Thyroid gland (tissue), 4 donors: ENCODE measurements at places on chromosomes 16 and 17. TPM values are rescaled to one million over a fixed set of nuclear protein-coding genes. Genes with fewer than 3 reads are reported as not detected.

Gene FAAP100
- 24.1 TPM for total RNA-seq

Gene GINS2
- 1.2 TPM for total RNA-seq

Gene NT5M
- 2.7 TPM for total RNA-seq

Gene CNEP1R1
- 12.1 TPM for total RNA-seq

GRCh38 chr17:6454495-6455320 is 10.5 kb downstream of the PIMREG start:
- H3K36me3 ChIP-seq, result no peaks in the 10 kb centered on the region
- peak overlapping the region; percentile 44 for H3K27ac ChIP-seq
- H3K27me3 ChIP-seq, result no peaks in the 10 kb centered on the region
- DNase-seq, result no peak
- peaks cover 7% of the 10 kb centered on the region for H3K4me1 ChIP-seq

GRCh38 chr16:86011532-86011931 is 112.6 kb downstream of the IRF8 start:
- DNase-seq, result no peak
- no peaks in the 10 kb centered on the region for H3K27me3 ChIP-seq
- no peak overlapping the region for H3K4me3 ChIP-seq
- no peak overlapping the region for H3K27ac ChIP-seq
- H3K36me3 ChIP-seq, result no peaks in the 10 kb centered on the region

- H3K4me1 ChIP-seq, result peaks cover under 1% of the 10 kb centered on the region
- H3K27ac ChIP-seq, result no peak overlapping the region
- DNase-seq, result no peak
- no peaks in the 10 kb centered on the region for H3K27me3 ChIP-seq
- no peaks in the 10 kb centered on the region for H3K36me3 ChIP-seq
These were observed 58.5 kb downstream of the XYLT1 start for GRCh38 chr16:17412221-17412620.

DNA sequence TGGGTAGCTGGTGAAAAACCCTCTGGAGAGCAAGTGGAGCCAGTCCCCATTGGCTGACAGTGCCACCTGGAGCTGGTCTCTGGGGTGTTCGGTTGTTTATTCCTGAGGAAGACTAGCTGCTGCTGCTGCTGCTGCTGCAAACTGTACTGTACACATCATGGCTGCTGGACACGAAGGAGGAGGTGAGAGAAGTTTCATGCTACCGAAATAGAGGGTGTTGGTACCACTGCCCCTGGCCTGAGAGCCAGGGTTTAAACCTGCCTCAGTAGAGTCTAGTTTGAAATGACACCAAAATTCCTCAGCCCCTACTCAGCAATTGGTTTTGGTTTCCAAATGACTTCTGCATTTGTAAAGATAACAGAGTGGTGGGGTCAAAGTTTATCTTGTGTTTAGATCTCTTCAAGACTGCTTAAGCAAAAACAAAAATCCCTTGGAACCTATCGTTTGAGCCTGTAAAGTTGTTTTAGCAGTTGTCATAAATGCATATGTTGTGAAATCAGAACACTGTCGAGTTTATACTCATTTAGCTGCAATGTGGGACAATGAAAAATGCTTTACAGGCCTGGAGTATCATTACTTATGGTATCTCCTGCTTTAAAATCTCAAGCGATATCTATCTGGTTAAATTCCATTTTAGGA is 40.8 kb downstream of the CYB5B start:
- H3K4me1 ChIP-seq, result peaks cover 24% of the 10 kb centered on the region
- H3K4me3 ChIP-seq, result no peak overlapping the region
- H3K27ac ChIP-seq, result peak overlapping the region; percentile 60
- no peak for DNase-seq
- no peaks in the 10 kb centered on the region for H3K27me3 ChIP-seq

Gene HOXB7
- 1.0 TPM for total RNA-seq

DNA sequence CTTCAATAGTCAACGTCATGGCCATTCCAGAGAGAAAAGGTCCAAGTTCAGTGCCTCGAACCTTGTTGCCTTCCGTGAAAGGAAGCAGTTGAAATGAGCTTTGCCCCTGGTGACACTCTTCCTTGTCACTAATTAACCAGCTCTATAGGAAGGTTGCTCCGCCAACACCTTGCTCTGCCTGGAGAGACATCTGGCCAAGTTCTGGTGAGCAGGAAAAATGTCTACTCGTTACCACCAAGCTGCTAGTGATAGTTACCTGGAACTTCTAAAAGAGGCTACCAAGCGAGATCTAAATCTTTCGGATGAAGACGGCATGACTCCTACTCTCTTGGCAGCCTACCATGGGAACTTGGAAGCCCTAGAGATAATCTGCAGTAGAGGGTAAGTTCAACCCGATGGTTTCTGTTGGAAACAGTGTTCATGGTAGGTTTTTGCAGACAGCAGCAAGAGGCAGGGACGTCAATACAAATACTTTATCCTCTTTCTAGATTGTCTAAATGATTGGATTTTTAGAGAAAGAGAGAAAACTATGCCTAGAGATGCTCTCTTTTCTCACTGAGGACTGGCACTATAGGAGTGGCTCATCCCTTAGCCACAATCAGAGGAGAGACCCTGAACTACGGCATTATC is at the start of gene ANKS4B:
ANKS4B (plus strand) TSS at position 179 of the 630 bp plus-strand sequence; CDS start at position 218, 39 bp downstream.
- H3K4me1 ChIP-seq, result no peaks in the 10 kb centered on the region
- H3K27ac ChIP-seq, result no peak within 1 kb of the TSS
- H3K27me3 ChIP-seq, result no peaks in the 10 kb centered on the region
- no peak within 1 kb of the TSS for H3K4me3 ChIP-seq
- no peaks in the 10 kb centered on the region for H3K36me3 ChIP-seq

GRCh38 chr17:29379084-29379991 is 10.8 kb upstream of the TAOK1 start:
- H3K27ac ChIP-seq, result peak overlapping the region; percentile 11
- DNase-seq, result no peak
- H3K36me3 ChIP-seq, result no peaks in the 10 kb centered on the region
- H3K27me3 ChIP-seq, result no peaks in the 10 kb centered on the region

Gene GGT6
- not detected for total RNA-seq

DNA sequence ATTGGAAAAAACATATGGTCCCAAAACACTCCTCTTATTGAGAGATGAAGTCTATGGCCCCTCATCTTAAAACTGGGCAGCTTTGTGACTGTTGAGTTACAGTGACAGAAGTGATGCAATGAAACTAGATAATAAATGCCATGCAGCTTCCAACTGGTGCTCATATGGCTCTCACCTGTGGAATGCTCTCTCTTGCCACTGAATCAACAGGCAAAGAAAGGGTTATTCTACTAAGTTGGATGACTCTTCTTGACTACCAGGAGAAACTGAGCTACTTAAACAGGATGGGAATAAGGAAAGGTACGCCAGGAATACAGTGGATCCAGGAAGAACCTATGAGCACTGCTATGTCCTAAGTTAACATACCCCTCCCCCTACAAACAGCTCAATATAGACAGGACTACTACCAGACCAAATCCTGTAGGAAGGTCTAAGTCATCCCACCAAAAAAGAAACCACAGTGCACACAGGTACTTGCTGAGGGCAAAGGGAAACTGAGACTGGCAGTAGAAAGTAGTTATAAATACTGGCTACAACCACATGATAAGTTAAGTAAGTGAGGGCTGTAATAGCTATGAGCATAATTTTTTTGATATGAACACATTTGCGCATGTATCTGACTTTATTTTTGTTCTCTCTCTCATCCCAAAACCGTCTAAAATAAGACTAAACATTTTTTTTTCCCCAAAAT is 398.5 kb downstream of the ZFHX3 start:
- no peaks in the 10 kb centered on the region for H3K27me3 ChIP-seq
- no peaks in the 10 kb centered on the region for H3K4me1 ChIP-seq
- H3K36me3 ChIP-seq, result no peaks in the 10 kb centered on the region
- DNase-seq, result no peak

Gene HOXB6
- total RNA-seq, result 0.88 TPM
